Stomach (tissue), 19 donors: ENCODE measurements at places on chromosomes 3 and 15.

GRCh38 chr15:93252780-93253179, 163.8 kb upstream of the RGMA start:
- H3K4me1 ChIP-seq, result no peaks in the 10 kb centered on the region
- no peak overlapping the region for H3K27ac ChIP-seq
- H3K36me3 ChIP-seq, result no peaks in the 10 kb centered on the region
- no peak overlapping the region for H3K4me3 ChIP-seq
- no peaks in the 10 kb centered on the region for H3K27me3 ChIP-seq

DNA sequence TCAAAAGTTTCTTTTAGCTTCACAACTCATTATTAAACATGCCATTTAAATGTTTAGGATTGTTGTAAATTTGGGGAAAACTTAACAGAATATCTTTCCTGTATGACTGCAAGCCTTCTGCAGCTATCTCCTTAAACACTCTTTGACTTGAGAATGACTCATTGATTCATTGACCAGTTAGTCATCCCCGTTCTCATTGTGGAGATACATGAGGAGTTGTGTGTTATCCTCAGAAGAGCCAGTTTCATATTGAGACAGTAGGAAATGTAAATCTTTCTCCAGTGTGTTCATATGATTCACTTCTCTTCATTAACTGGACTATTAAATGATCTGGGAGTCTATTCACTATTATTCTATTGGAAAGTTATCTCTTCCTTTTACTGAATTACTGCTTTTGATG, 83.0 kb downstream of the CRYGS start:
- H3K27me3 ChIP-seq, result no peaks in the 10 kb centered on the region
- H3K4me1 ChIP-seq, result no peaks in the 10 kb centered on the region
- no peak overlapping the region for H3K27ac ChIP-seq

DNA sequence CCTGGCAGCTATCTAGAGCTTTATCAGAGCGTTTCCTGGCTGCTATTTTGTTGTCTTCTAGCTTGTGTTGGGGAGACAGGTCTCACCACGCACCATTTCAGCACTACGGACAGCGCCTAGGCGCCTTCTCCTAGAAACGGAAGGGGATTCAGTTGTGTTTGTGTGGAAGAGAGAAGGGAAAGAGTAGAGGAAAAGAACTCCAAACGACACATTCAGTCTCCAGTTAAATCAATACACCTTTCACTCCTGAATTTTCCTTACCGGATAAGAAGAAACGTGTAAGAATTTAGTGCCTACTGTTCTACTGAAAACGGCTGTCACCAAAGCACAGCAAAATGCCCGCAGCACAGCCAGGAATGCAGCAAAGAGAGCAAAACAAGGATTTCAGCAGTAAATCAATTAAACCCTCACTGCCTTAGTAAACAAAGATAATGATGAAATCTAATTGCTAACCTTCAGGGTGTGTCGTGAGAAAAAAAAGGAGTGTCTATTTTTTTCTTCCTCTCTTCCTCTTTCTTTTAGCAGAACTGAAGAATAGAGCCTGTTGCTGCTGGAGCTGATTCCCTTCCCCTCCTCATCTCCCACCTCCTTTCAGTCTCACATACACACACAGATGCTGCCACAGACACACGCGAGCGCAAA, 412 bp upstream of the CTXN2 start:
- H3K4me3 ChIP-seq, result no peak overlapping the region
- DNase-seq, result peak; percentile 52
- H3K4me1 ChIP-seq, result peaks cover 14% of the 10 kb centered on the region

GRCh38 chr3:114370537-114371174, 76.8 kb downstream of the TIGIT start:
- no peaks in the 10 kb centered on the region for H3K36me3 ChIP-seq
- H3K4me1 ChIP-seq, result peaks cover 3% of the 10 kb centered on the region
- no peaks in the 10 kb centered on the region for H3K27me3 ChIP-seq
- H3K4me3 ChIP-seq, result no peak overlapping the region
- DNase-seq, result no peak

DNA sequence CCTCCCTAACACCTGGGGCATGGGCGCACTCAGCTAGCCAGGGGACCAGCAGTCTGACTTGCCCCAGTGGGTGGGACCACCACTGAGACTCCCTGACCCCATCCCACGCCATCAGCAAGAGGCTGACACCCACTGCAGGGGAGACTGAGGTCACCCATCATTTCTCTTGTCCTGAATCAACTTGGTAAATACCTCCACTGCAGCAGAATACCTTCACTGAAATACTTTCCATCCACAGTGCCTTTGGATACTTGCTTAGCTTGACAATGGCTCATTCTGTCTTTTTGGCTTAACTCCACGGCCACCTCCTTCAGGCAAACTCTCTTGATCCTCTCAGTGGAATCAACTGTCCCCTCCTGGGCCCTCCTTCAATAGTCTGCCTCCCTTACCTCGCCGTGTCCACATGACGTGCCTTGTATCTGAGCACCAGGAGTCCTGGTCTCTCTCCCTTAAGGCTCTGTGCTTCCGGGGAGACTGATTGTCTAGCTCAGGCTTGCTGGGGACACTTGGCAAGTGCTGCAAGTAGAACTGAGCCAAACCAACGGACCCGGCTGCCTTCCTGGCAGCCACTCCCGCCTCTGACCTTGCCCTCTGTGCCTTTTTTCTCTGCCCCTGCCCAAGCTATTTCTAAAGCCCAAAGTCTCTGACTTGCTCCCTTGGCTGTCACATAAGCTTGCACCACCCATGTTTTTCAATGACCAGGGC, 119.1 kb downstream of the ADCY5 start:
- no peak overlapping the region for H3K4me3 ChIP-seq
- no peak for DNase-seq
- H3K27ac ChIP-seq, result peak overlapping the region; percentile 72
- H3K4me1 ChIP-seq, result peaks cover 7% of the 10 kb centered on the region
- H3K36me3 ChIP-seq, result peaks cover 18% of the 10 kb centered on the region

GRCh38 chr15:89383365-89384175, 48.9 kb upstream of the POLG start:
- peaks cover 7% of the 10 kb centered on the region for H3K4me1 ChIP-seq
- no peak overlapping the region for H3K27ac ChIP-seq
- no peak for DNase-seq
- H3K36me3 ChIP-seq, result no peaks in the 10 kb centered on the region

DNA sequence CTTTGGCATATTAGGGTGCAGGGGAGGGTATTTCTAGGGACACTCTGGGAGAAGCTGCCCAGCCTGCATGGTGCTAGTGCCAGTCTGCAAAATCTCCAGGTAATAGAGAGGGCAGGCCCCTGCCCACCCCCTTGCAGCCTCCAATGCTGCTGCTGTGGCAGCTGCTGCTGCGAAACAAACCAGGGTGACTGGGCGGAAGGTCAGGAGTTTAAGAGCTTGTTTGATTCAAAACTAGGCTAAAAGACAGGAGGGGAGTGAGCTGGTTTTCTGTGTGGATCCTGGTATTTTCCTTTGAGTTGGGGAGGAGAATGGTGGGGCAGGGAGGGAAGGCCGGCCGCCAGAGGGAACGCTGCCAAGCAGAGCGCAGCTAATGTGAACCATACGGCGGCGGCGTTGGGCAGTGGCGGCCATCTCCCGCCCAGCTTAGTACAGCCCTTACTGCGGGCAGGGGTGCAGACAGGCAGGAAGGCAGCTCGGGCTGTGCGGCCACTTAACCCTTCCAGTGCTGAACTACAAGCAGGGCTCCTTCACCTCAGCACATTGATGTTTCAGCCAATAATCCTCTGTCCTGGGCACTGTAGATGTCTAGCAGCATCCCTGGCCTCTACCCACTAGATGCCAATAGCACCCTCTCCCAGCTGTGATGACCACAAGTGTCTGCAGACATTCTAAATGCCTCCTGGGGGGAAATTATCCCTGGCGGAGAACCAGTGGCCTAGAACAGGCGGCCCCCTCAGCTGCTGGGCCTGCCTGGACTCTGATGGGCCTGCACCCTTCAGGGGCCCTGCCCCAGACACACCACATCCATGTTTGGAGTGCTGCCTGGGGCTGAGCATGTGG, 125.7 kb downstream of the EEFSEC start:
- no peak overlapping the region for H3K4me3 ChIP-seq
- H3K27me3 ChIP-seq, result no peaks in the 10 kb centered on the region
- no peak overlapping the region for H3K27ac ChIP-seq
- H3K36me3 ChIP-seq, result no peaks in the 10 kb centered on the region
- DNase-seq, result peak; percentile 62

GRCh38 chr3:30733209-30733608, 126.8 kb downstream of the TGFBR2 start:
- H3K4me1 ChIP-seq, result no peaks in the 10 kb centered on the region
- H3K36me3 ChIP-seq, result no peaks in the 10 kb centered on the region
- H3K27ac ChIP-seq, result no peak overlapping the region
- no peak for DNase-seq
- no peak overlapping the region for H3K4me3 ChIP-seq
- H3K27me3 ChIP-seq, result no peaks in the 10 kb centered on the region

DNA sequence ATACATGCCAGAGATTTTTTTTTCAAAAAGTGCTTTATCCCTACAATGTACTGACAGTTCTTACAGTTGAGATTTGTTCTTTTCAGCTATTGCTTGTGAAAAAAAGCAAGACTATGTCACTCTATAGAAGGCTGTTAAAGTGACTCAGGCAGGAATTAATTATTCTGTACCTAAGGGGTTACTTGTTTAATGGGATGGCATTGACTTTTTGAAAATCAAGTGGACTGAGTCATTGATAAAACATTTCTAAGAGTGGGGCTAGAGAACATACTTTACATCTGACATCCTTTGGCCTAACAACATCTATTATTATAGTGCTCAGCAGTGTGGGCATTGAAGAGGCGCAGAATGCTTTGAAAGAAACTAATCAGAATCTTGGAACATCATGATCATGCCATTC, 34.3 kb downstream of the INTS14 start:
- H3K4me1 ChIP-seq, result no peaks in the 10 kb centered on the region
- peaks cover 27% of the 10 kb centered on the region for H3K36me3 ChIP-seq
- H3K4me3 ChIP-seq, result no peak overlapping the region
- no peak overlapping the region for H3K27ac ChIP-seq
- H3K27me3 ChIP-seq, result no peaks in the 10 kb centered on the region

DNA sequence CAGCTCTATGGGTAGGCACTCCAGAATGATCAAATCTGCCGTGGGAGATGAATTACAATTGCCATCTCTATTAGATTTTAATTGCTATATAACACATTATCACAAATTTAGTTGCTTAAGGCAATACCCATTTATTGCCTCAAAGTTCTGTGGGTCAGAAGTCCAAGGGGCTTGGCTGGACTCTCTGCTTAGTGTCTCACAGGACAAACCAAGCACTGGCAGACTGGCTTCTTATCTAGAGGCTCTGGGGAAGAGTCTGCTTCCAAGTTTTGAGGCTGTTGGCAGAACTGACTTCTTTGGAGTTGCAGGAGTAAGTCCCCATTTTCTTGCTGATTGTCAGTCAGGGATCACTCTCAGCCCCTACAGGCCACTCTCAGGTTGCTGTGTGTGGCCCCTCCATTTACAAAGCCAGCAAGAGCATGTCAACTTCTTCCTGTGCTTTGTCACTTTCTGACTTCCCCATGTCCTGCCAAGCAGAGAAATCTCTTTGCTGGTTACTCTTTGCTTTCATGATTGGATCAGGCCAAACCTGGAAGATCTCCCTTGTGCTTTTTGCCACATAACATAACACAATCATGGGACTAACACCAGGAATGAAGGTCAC, 93.5 kb upstream of the PRICKLE2 start:
- H3K27ac ChIP-seq, result no peak overlapping the region
- H3K4me3 ChIP-seq, result no peak overlapping the region
- no peak for DNase-seq
- no peaks in the 10 kb centered on the region for H3K36me3 ChIP-seq

DNA sequence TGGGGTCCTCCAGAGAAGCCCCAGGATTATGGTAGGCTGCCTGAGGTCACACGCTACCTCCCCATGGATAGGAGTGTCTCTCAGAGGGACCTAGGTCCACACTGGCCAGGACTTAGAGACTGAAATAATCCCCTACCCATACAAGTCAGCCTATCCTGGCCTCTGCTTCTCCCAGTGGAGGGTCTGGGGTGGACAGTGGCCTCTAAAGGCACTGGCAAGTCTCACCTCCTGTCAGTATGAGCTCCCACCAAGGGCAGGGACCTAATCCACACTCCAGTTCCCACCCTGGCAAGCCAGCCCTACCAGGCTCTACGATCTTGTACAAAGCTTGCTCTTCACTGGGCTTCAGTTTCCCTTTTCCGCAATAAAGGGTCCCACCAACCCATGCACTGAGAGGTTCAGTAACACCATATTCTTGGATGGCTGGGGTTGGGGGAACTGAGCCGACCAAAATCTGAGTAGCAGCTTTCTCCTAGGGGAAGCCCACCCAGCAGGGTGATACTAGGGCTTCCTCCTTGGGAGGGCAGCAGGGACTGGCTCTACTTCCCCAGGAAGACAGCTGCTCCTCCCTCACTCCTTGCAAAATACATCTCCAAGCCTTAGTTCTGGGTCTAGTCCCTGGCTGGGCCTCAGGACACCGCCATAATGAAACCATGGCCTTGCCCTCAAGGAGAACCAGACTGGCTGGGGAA, 2.4 kb downstream of the CISH start:
- H3K36me3 ChIP-seq, result peaks cover 19% of the 10 kb centered on the region
- no peaks in the 10 kb centered on the region for H3K27me3 ChIP-seq
- peak overlapping the region; percentile 60 for H3K4me3 ChIP-seq

DNA sequence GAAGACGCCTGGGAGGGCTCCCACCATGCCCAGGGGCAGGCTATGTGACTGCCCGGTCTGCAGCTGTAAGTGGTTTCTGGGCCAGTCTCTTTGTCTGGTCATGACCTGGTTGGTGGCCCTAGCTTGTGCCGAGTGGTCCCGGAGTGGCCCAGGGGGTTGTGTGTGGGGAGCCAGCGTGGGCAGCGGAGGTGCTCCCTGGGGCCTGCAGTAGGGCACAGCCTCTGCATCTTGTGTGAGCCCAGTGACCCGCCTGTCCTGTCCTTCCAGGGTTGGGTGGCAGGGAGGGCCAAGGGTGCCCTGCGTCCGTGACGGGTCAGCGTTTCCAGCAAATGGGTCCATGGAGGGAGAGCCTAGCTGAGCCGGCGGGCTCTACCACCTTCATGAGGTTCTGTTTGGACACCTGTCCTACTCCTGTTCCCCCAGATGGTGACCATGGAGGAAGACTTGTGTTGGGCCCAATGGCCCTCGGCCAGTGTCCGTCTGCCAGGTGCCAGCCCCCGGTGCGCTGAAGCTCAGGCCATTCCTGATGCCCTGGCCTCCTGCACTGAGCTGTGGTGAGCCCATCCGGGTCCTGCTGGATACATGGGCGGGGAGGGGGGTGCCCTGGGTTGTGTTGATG, 215.4 kb downstream of the SNRPN start:
- no peaks in the 10 kb centered on the region for H3K36me3 ChIP-seq
- no peaks in the 10 kb centered on the region for H3K27me3 ChIP-seq
- no peak overlapping the region for H3K27ac ChIP-seq
- H3K4me1 ChIP-seq, result no peaks in the 10 kb centered on the region
- H3K4me3 ChIP-seq, result no peak overlapping the region
- peak; percentile 13 for DNase-seq

- H3K27me3 ChIP-seq, result no peaks in the 10 kb centered on the region
- H3K27ac ChIP-seq, result no peak overlapping the region
- no peak overlapping the region for H3K4me3 ChIP-seq
- no peaks in the 10 kb centered on the region for H3K4me1 ChIP-seq
- H3K36me3 ChIP-seq, result no peaks in the 10 kb centered on the region
Observed at GRCh38 chr3:25536521-25537391, 108.7 kb downstream of the RARB start.
